ENCODE measurements at places on chromosomes 12 and 14.

GRCh38 chr12:1907652-1908611 is 10.5 kb downstream of the CACNA2D4 start:
- no peak for DNase-seq

DNA sequence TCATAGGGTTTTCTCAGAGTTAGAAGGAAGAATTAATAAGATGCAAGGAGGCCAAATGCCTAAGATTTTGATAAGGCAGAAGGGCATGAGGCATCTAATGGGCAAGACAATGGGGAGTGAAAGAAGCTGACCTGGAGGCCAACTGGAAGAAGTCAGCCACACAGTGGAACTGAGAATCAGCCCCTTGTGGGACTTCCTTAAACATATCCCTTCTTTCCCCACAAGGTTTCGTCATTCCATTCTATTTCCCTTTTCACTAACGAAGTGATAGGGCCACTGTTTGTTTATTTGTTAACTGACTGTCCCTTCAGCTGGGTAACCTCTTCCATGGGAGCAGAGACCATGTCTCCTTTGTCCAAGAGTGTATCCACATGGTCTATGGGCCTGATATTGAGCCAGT is 86.2 kb downstream of the HELB start:
- DNase-seq: no peak

GRCh38 chr12:69884386-69884785 is 59.4 kb downstream of the MYRFL start:
- DNase-seq: no peak

- no peak for DNase-seq
Measured at GRCh38 chr12:3417113-3417512, 73.9 kb upstream of the PRMT8 start.

GRCh38 chr14:85487215-85487614 is 42.7 kb upstream of the FLRT2 start:
- no peak for DNase-seq

DNA sequence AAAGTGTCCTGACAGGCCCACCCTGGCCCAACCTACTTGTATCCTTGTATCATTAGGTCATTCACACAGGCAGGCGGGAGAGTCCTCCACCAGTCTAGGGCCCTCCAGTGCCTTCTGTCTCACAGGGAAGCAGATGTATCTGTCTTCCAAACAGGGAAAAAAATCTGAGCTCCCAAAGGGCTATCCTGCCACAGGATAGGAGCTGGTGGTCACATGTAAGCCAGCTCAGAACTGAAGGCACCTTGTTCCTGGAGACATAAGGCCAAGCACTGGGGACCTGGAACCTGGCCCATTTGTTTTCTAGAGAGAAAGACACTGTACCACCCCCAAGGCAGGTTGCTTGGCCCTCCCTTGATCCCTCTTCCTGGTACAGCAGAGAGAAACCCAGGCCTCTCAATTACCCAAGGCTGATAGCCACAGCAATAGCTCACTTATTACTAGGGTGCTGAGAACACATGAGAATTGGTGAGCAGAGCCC is 19.4 kb upstream of the PLEKHH1 start:
- no peak for DNase-seq

DNA sequence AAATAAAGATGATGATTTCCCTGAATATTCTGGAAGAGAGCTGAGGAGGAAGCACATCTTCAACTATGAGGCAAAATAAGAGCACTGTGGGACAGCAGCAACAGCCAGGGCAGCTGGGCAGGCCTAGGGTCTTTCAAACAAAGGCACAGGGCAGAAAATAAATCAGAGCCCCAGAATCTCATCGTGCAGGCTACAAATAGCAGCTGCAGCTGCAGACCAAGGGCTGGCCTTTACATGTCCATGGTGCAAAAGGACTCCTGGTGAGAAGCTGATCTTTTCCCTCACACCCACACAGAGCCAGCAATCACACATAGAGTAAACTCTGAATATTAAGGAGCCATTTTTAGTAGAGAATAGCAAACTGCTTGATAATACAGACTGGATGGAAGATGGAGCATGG is 13.6 kb upstream of the MYBPC1 start:
- no peak for DNase-seq

DNA sequence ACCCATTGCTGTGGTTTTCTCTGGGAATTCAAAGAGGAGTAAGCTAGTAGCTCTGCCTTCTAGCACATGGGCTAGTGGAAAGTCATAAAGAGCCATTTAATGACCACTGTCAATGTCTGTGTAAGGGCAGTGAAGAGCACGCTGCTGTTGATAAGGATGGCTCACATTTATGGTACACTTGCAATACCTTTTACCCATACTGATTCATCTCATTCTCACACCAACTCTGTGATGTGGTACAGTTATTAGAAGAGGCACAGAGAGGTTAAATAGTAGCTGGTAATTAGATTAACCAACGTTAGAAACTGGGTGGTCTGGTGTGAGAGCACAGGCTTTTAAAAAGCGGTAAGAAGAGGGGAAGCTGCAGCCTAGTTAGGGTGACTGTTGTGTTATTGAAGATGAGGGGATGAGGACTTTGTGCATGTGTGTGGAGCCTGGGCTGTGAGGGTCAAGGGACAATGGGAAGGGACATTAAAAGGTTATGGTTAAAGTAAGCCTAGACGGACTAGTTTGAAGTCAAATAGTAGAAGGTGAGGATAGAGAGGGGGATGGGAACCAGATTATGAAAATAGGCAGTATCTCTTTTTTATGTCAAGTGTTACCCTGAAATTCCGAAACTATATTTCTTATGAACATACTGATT is 25.2 kb downstream of the RASSF3 start:
- no peak for DNase-seq

DNA sequence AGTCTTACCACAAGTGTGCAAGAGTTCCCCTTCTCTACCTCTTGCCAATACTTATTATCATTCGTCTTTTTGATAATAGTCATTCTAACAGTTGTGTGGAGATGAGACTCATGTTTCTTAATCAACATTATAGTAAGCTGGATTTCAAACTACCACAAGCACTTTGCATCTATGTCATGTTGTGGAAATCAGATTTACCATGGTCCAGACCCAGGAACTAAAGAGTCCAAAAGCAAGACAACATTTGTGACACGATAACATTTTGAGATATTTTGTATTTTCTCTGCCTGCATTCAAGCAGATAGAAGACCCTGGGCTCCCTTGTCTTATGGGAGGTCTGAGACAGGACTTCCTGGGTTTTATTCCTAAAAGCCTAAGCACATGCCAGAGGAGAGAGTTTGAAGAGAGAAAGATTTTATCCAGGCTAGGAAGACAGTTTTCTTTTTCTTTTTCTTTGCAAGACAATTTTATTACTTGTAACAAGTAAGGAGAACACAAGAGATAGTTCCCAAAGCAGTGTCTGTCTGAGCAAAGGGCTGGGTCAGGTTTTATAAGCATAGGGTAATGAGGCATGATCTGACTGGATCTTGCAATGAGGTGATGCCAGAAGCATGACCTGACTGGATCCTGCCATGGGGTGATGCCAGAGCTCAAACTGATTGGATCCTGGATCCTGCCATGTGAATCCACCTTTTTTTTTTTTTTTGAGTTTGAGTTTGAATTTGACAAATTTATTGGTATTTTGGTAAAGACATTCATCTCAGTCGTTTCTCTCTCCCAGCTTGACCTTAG is 180.5 kb upstream of the HMGA2 start:
- no peak for DNase-seq

DNA sequence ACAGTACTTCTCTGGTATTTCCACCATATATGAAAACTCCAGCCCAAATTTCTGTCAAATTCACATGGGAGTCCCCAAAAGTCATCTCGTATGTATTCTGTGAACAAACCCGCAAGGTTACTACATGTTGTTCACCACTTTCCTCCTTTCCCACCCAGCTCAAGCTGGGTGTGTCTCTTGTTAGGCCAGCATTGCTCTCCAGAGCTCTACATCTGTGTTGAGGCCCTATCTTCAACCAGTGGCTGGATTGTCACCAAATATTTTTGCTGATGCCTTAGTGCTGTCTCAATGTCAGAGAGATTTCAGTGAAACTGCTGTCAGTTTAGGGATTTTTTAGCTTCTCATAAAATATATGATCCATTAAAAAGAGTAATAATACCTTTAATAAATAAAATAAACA is 230.9 kb downstream of the BTG1 start:
- no peak for DNase-seq

DNA sequence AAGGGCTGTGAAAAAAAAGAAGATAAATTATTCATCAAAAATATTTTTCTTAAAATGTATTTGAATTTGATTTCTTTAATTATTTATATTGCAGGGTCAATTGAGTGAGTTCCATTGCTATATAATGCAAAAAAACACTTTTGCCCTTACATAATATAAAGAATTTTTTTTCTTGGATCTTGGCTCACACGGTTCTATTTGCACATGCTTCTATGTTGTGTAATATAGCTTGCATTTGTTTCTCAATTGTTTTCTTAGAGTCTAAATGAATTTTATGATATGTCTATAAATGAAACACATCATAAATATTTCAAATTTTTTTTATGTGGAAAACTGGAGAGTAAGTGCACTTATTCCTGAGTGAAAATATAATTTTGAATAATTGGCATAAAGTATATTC is 694.2 kb downstream of the SLC6A15 start:
- no peak for DNase-seq

- DNase-seq: no peak
Measured at GRCh38 chr12:122090759-122091515, 12.4 kb downstream of the MLXIP start.

DNA sequence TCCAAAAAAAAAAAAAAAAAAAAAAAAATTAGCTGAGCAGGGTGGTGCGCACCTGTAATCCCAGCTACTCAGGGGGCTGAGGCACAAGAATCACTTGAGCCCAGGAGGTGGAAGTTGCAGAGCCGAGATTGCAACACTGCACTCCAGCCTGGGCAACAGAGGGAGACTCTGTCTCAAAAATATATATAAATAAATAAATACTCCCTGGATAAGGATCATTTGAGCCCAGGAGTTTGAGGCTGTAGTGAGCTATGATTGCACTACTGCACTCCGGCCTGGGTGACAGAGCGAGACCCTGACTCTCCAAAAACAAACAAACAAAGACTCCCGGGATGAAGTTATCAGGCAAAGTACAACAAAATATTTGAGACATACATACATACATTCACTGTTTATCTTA is 3.3 kb upstream of the NAA25 start:
- DNase-seq: no peak

GRCh38 chr12:13670285-13670866 is 311.0 kb downstream of the GRIN2B start:
- DNase-seq: no peak

DNA sequence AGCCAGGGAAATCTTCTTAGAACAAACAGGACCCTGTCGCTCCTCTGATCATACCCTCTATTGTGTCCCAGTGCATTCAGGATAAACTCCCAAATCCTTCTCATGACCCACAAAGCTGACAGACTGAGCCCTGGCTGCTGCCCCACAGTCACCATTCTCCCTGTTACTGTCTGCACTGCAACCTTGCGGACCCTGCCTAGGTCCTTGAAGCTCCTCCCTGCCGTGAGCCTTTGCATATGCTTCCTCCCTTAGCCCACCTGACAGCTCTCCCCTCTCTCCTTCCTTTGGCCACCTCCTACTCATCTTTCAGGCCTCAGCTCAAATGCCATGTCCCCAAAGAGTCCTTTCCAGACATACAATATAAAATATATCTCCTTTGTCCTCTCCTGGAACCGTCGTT is 62.4 kb downstream of the SLC6A12 start:
- no peak for DNase-seq

GRCh38 chr14:55026441-55026792 is 482 bp downstream of the WDHD1 start:
- DNase-seq: no peak

DNA sequence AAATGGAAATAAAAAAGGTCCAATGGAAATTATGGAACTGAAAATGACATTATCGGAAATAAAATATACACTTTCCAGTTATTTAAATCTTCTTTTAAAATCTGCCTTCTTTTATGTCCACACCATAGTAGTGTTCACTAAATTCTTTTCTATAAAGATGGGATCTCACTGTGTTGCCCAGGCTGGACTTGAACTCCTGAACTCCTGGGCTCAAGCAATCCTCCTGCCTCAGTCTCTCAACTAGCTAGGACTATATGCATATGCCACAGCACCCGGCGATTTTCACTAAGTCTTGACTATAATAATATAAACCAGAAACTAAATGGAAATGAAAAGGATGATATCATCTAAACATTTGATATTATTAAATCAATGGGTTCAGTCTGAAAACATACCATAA is 188.4 kb downstream of the MED13L start:
- no peak for DNase-seq

- no peak for DNase-seq
Measured at GRCh38 chr14:61266891-61267740, 14.0 kb downstream of the TMEM30B start.

GRCh38 chr14:74620497-74620921 is 8.5 kb upstream of the LTBP2 start:
- DNase-seq: no peak

- DNase-seq: no peak
Measured at GRCh38 chr14:72594099-72594901, 299.6 kb downstream of the DPF3 start.

DNA sequence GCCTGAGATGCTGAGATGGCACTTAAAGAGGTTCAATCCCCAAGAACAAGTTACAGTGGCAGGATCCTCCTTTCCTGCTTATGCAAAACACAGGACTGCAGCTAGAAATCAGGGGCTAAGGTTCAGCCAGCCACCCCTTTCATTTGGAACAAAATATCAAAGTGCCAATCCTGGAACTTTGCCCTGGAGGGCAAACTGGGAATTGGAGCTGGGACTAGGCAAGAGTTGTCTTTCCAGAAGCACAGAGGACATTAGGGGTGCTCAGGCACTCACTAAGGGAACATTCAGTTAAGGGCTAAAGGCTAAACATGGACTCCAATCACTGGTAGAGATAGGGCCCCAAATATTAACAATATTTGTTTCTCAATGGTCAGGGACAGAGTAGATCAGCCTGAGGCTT is 237.2 kb downstream of the EMP1 start:
- no peak for DNase-seq

DNA sequence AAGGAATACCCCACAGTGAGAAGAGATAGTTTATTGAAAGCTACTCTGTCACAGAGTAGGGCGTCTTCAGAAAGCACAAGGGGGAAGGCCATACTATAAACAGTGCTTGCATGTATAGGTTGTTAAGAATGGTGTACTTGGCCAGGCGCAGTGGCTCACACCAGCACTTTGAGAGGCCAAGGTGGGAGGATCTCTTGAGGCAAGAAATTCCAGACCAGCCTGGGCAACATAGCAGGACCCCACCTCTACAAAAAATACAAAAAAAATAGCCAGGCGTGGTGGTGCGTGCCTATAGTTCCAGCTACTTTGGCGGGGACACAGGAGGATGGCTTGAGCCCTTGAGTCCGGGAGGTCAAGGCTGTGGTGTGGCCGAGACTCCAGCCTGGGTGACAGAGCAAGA is 38.0 kb upstream of the PAPOLA start:
- DNase-seq: no peak

DNA sequence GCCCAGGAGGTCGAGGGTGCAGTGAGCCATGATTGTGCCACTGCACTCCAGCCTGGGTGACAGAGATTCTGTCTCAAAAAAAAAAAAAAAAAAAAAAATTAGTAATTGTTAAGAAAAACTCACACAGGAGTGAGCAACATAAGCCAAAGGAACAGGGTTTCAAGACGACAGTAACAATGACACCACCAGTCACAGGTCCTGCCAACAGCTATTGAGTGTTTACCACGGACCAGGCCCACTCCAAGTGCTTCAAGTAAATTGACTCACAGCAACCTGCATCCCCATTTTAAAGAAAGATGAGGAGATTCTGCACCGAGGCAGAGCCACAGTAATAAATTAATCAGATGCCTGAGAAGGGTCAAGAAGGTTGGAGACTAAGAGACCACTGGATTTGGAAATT is 194.5 kb downstream of the DPF3 start:
- no peak for DNase-seq

- DNase-seq: no peak
Measured at GRCh38 chr12:18651525-18651924, 86.3 kb downstream of the PLCZ1 start.

Data from mesothelial cell of epicardium (in vitro differentiated cells).